ENCODE measurements at places on chromosomes 6 and 20.

GRCh38 chr6:130697995-130698535 is 129.1 kb upstream of the SMLR1 start:
- DNase-seq, result peak; percentile 76

DNA sequence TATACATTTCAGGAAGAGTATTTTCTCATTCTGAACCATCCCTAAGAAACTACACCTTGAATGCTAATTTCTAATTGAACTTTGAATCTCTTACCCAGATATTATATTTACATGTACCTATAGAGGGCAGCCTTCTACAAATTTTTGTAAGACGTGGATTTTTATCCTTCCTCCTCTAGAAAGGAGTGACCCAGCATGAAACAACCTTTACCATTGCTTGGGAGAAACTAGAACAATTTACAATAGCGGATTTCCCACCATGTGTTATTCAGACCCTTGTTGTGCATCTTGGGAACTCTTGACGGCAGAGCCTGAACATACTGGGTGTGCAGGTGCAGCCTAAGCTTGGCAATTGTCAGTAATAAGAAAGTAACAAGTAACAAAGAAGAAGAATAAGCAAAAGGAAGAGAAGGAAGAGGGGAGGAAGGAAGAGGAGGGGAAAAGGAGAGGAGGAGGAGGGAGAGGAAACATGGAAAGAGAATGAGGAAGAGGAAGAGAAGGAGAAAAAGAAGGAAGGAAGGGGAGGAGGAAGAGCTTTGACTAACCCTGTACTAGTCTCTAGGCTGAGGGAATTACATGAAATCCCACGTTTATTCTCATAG is 10.8 kb upstream of the TAAR1 start:
- peak; percentile 53 for DNase-seq

DNA sequence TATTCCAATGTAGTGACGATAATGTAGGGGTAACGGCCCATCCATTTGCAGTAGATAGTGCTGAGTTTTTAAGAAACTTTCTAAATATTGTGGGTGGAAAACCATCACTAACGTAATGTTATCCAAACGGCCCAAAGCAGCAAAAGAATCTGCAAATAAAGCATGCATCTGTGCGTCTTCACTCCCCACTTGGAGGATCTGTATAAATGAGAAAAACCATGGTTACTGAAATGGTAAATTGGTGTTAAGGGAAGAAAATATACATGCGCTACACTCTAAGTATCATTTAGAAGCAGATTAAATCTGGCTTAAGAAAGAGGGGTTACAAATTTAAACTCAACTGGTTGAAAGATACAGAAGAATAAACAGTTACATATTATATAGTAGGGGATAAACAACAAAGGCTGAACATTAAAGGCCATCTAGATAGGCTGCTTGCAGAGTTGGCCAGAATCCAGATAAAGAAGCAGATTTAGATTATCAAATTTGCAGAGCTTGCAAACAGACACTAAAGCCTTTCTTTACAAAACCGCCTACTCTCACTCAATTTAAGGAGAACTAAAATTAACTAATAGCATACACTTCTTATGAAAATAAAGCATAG is 93.3 kb downstream of the SESN1 start:
- DNase-seq, result peak; percentile 17

DNA sequence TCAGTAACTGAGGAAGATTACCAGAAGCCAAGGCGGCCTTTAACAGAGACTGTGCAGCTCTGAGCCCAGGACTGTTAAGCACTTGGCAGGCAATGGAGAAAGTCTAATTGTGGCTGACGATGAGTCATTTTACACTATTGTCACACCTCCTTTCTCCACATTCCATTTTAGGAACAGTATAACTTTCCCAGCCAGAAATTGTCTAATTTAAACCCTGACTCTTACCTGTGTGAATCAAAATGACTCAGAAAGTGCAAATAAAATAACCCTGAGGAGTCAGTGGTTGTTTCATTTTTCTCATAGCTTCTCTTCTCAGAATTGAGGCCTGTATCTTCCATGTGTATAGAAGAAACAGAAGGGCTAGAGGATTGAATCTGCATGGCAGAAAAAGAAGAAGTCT is 40.0 kb upstream of the OPN5 start:
- DNase-seq, result no peak

GRCh38 chr6:36519352-36519751 is 27.9 kb downstream of the STK38 start:
- DNase-seq, result no peak

DNA sequence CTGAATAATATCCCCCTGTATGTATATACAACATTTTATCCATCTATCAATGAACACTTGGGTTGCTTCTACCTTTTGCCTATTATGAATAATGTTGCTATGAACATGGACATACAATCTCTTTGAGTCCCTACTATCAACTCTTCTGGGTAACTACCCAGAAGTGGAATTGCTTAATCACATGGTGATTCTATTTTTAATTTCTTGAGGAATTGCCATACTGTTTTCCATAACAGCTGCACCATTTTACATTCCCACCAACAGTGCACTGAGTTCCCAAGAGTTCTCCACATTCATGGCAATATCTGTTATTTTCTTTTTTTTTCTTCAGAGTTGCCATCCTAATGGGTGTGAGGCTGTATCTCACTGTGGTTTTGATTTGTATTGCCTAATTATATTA is 88.3 kb downstream of the ZHX3 start:
- DNase-seq, result no peak

DNA sequence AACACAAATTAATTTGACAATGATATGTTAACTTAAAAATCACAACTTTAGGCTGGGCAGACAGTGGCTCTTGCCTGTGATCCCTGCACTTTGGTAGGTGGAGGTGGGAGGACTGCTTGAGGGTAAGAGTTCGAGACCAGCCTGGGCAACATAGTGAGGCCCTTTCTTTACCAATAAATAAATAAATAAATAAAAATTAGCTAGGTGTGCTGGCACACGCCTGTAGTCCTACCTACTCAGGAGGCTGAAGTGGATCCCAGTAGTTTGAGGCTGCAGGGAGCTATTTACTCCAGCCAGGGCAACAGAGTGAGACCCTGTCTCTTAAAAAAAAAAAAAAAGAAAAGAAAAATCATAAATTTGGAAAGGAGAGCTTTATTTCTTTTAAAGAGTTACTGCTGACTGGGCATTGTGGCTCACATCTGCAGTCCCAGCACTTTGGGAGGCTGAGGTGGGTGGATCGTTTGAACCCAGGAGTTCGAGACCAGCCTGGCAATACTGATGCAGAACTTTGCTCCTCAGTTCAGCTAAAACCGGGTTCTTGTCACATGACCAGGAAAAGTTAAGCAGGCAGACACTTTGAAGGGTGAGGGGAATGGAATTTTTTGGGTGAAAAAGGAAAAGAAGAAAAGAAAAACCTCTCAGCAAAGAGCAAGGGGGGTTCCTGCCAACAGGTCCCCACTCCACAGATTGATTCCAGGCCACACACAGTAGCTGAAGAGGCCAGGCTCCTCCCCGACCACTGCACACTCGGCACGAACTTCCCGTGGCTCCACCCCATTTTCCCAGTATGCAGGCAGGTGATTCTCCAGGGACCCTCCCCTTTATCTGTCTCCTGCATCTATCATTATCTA is 44.0 kb upstream of the DDR1 start:
- no peak for DNase-seq

- peak; percentile 29 for DNase-seq
These were observed 167.9 kb upstream of the JARID2 start for GRCh38 chr6:15077961-15078360.

DNA sequence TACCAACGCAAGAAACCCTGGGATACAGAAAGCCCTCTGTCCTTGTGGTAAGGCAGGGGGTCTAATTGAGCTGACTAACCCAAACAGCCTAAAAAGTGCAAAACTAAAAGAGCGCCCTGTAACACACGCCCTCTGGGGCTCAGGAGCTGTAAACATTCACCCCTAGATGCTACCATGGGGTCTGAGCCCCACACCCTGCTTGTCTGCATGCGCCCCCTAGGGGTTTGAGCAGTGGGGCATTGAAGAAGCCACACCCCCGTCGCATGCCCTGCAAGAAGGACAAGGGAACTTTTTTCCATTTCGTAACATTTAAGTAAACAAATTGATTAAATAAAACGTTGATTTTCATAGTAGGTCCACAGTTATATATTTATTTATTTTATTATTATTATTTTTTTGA is 616.9 kb upstream of the MAN1A1 start:
- DNase-seq, result no peak

- peak; percentile 85 for DNase-seq
These were observed at the start of gene CBFA2T2 for GRCh38 chr20:33490023-33490933. TSS of gene CBFA2T2 (plus strand) at chr20:33490096. CDS start at chr20:33490268, 172 bp downstream.

- DNase-seq, result no peak
These were observed 52.3 kb upstream of the IL20RA start for GRCh38 chr6:137097057-137097456.

DNA sequence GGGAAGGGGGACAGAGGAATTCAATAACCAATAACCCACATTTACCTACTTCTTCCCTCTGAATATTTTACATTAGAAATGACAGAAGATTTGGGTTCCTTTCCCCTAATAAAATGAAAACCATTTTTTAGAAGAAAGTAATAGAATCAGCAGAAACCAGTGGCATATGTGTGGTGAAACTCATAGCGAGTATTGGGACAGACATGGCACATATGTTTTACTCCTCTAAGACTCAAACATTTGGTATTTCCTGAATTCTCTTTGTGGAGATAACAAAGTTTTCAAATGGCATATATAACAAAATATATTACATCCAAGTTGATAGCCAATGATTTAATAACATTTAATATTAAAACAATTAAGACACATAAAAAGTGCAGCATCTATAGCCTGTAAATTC is 12.9 kb upstream of the BEND3 start:
- no peak for DNase-seq

- DNase-seq, result no peak
These were observed 326.5 kb upstream of the RUNX2 start for GRCh38 chr6:45001663-45002062.

Data from eye (tissue), 1 donor.